ENCODE measurements at places on chromosomes 3 and 15.

DNA sequence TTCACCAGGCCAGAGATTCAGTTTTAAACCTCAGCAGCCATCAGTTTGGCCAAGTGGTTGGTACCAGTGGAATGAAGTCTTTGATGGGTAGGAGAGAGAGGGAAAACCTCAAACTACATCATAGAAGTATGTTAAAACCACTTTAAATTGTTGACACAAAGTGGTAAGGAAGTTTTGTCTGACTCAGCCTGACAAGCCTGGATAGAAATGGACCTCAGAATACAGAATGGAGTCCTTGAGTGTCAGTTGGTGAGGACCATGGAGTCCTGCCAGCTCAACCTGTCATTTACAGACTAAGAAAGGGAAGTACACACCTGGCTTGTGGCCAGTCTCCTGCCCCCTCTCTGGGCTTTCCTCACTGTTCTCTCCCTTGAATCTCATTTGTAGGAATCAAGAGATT is 12.1 kb downstream of the EAF1 start:
- DNase-seq = no peak

- no peak for DNase-seq
Observed at GRCh38 chr3:8279886-8280550, 221.6 kb upstream of the LMCD1 start.

DNA sequence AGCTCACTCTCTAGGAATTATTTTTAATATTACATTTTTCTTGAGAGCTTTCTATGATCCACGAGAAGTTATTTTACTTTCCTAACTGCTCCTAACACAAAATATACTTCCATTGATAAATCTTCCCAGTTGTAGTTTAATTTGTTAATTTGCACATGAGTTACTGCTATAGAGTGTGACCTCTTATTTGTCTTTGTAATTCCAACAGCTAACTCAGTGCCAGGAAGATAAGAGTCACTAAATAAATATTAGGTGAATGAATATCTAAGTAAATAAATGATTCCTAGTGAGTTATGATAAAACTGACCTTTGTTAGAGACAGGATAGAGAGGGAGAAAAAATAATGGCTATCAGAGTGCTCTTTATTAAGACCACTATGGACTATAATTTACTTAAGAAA is 319.9 kb downstream of the NAALADL2 start:
- no peak for DNase-seq

- no peak for DNase-seq
Observed at GRCh38 chr3:107325446-107325845, 51.8 kb upstream of the CCDC54 start.

GRCh38 chr3:36149447-36149865 is 230.8 kb upstream of the STAC start:
- no peak for DNase-seq

DNA sequence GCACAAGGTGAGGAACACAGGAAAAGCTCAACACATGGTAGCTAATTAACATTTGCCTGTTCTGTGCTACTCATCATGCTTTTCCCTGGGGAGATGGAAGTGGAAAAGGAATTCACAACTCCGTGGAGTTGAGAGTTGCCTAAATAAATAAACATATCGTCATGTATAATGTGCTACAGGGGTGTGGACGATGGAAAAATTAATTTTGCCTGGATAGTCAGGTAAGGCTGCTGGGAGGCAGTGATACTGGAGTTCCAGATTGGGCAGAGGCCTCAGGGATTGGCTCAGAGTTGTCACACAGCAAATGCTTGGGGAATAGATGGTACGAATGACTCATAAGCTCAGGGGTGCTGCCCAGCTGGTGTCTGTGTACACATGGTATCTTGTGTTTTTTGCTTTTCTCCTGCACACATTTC is 3.1 kb upstream of the ABHD6 start:
- no peak for DNase-seq

- DNase-seq = no peak
Observed at GRCh38 chr3:101513419-101513986, 491 bp upstream of the SENP7 start.

GRCh38 chr3:167729591-167729990 is 5.1 kb downstream of the PDCD10 start:
- DNase-seq = no peak

GRCh38 chr3:17755836-17756235 is 13.4 kb upstream of the TBC1D5 start:
- no peak for DNase-seq

GRCh38 chr3:94431876-94432570 is 369.2 kb downstream of the NSUN3 start:
- DNase-seq = no peak

DNA sequence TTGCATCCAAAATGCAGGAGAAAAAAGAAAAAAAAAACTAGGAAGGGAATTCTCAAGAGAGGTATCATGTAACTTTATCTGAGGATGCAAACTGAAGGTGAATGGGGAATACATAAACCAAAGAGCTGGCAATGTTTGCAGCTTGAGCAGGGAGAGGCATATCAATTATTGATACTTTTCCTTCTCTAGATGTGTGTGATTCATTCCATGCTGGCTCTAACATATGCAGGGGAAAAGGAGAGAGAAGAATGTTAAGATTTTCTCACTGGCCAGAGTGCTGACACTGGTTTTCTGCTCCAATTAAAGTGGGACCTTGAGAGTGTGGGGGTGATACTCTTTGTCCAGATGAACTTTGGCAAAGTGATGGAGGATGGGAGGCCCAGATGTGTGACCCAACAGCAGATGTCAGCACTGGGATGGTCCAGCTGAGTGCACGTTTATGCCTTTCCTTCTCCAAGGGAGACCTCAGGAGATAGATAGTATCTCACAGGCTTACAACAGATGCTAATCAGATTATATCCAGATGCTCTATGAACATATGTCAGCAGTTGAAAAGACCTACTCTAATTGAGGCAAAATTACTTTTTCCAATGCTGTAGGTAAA is 50.0 kb upstream of the PSMD6 start:
- no peak for DNase-seq

GRCh38 chr3:76242886-76243753 is 457.8 kb upstream of the ZNF717 start:
- DNase-seq = no peak

DNA sequence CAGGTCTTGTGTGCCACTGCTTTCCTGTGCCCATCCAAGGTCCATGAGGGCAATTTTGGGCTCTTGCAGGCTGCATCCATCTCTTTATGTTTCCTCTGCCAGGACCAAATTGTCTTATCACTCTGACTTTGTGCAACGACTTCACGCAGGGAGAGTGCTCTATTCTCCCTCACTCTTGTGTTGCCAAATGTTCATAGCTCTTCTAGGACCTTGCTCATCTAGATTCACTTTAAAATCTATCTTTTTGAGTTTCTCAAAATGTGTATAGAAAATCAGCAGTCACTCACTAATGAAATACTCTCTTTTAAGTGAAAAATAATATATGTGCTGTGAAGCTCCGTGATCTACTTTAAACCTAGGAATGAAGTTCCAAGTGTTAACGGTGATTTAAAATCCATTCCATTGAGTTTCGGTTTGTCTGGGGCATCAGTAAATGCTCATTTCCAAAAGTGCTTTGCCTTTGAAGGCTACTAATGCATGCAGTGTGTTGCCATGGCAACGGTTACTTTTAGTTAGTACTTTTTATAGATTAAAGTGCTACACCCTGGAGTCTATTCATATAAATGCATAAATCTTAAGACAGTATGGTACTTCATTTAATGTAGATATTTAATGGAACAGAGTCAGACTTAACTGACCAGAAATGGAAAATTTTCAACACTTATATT is 46.6 kb upstream of the GOLGA8J start:
- DNase-seq = no peak

DNA sequence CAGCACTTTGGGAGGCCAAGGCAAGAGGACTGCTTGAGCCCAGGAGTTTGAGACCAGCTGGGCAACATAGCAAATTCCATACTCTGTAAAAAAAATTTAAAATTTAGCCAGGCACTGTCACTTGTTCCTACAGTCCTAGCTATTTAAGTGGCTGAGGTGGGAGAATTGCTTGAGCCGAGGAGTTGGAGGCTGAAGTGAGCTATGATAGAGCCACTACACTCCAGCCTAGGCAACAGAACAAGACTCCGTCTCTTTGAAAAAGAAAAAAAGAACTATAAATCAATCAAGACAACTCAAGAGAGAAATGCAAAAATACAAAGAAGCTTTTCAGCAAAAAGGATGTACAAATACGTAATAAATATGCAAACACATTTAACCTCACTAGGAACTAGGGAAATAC is 78.8 kb downstream of the TJP1 start:
- no peak for DNase-seq

DNA sequence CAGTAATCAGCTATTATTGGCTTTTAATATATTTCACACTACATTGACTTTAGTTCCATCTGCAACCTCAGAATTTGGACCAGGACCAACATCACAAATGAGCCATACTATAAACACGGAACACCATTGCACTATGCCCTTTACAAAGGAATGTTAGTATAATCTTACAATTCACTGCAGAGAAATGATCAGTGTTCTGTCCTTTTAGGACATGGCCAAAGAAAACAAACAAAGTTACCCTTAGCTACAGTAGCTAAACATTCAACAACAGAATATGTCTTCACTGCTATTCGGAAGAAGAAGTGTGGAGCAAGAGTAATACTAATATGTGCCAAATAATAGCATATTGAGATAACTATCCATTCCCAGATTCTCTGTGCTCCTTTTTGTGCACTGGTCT is 90.4 kb downstream of the NAALADL2 start:
- DNase-seq = no peak

DNA sequence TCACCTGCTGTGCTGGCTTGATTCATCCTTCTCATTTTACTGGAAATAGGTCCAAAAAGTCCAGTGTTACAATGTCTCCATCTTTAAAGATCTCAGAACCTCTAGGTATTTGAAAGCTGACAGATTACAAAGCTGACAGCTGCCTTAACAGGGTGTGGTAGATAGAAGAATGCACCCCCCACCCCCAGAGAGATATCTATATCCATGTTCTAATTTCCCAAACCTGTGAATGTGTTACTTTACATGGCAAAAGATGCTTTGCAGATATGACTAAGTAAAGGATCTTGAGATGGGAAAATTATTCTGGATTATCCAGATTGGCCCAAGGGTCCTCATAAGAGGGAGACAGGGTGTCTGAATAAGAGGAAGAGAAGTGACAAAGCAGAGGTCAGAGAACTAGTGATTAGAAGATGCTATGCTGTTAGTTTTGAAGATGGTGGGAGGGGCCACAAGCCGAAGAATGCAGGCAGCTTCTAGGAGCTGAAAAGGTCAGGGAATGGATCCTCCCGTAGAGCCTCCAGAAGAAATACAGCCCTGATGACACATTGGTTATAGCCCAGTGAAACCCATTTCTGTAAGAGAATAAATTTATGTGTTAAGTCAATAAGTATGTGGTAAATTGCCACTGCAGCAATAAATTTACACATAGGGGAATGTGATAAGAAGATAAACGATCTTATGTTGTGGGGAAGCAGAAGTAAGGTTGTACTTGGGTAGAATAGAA is 21.5 kb upstream of the FSTL1 start:
- DNase-seq = no peak

- DNase-seq = no peak
Observed at GRCh38 chr15:69795601-69796000, 302.1 kb downstream of the TLE3 start.

GRCh38 chr3:189394599-189395121 is 222.9 kb downstream of the TPRG1 start:
- DNase-seq = no peak

Measured in activated CD4-positive, alpha-beta T cell treated with anti-CD3 and anti-CD28 coated beads for 1 hour (primary cell).